ENCODE measurements at places on chromosomes 4 and X.

DNA sequence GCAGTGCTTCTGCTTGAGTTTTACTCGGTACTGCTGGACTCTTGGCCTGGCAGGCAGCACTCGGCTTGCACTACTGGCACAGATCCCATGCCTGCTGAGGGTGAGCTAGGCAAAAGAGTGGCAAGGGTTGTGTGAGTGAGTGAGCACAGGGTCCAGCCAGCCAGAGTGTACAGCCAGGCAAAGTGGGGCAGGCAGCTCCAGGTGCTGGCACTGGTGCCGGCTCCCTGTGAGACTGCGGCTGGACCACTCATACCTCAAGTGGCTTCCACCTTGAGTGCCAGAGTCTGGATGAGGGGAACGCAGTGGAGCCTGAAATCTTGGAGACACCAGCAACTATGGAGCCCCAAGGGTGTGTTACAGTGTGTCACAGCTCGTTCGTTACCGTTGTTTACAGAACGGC is 1451.9 kb upstream of the AGA start:
- DNase-seq = no peak

GRCh38 chr4:82801910-82802521 is 3.4 kb upstream of the SCD5 start:
- DNase-seq = no peak

GRCh38 chr4:127528302-127528701 is 104.5 kb upstream of the INTU start:
- DNase-seq = no peak

GRCh38 chr4:91427171-91427570 is 876.6 kb upstream of the GRID2 start:
- DNase-seq = no peak

DNA sequence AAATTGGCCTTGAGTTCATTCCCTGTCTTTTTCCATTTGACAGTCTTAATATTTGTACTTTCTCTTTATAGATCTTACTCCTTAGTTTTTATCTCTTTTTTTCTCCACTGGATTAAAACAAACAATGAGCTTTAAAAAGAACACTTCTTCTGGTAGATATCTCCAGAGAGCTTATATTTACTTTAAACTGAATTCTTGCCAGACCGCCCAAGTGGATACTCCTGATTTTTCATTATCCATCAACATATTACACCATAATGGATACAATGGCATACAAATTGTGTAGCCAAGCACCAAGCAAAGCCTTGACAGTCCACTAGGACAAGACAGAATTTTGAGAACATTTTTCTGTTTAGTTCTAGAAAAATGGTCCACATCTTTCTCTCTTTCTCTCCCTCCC is 18.9 kb downstream of the TMSB4X start:
- no peak for DNase-seq

- no peak for DNase-seq
Observed at GRCh38 chrX:65686236-65686635, 18.8 kb downstream of the MSN start.

GRCh38 chrX:37796805-37797204 is 16.9 kb downstream of the CYBB start:
- no peak for DNase-seq

- no peak for DNase-seq
Observed at GRCh38 chr4:113962719-113963265, 16.7 kb downstream of the ARSJ start.

DNA sequence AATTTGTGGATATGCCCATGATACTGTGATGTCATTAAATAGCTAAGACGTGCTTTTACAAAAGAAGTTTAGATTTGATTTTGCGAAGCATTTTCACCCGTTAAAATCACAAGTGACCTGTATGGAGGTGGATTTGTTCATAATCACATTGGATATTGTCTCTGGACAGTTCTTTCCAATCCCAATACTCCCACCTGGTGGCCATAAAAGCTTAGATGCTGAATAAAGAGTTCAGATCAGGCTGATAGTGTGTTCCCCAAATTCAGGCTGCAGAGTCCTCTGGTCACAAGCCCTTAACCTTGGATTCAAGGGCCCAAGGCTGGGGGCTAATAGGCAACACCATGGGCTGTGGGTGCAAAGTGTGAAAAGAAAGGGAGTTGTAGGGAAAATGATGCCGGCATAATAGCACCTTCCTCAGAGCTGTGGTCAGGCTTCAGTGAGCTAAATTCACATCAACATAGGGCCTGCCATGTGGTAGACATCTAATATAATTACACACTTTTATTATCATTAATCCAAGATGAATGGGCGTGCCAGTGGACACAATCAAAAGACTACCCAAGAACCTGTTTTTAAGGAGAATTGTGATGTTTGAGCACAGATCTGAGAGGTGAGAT is 28.1 kb downstream of the SMIM43 start:
- peak; percentile 41 for DNase-seq

DNA sequence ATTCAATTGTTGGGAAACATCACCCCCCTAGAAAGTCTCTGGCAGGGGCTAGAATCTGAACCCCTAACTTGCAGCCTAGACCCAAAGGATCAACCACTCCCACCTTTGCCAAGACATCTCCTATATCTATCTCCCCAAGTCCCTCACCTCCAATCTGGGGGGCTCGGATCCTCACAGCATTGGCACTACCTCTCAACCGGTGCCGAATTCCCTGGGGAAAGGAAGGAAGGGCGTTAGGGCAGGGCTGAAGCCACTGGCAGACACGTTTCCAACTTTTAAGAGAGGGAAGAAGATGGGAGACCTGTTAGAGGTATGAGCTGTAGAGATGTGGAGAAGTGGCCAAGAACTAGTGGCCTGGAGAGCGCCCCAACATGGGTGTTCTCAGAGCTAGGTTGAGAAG is 2.7 kb downstream of the TIMM17B start:
- no peak for DNase-seq

GRCh38 chr4:15868826-15869413 is 69.6 kb downstream of the FGFBP1 start:
- no peak for DNase-seq

GRCh38 chr4:3406021-3406420 is 35.7 kb upstream of the HGFAC start:
- no peak for DNase-seq

DNA sequence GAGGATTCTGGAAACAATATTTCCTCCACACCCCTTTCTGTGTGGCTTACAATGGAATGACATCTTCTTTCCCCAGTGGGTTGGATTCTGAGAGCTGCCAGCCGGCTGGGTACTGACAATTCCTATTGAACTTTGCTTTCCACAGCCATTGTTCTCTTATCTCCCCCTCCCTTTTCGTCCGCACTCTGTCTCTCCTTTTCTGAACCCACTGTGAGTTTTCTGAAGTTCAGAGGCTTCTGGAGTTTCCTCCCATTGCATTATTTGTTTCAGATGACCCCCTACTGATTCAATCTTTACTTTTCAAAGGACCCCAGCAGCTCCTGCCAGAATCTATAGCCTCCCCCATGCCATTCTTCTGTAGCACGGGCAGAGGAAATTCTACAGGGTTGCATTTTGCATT is 10.4 kb downstream of the SMPX start:
- no peak for DNase-seq

Data from CD4-positive, alpha-beta T cell treated with Interleukin-2 at 100 ng/mL for 4 hours (primary cell).